Stimulated activated CD4-positive, alpha-beta T cell treated with anti-CD3 and anti-CD28 coated beads, Interleukin-2, amount 100 ng/mL, for 24 hours (primary cell): ENCODE measurements at places on chromosomes 2 and 18.

- DNase-seq = no peak
Observed at GRCh38 chr2:28648147-28648546, 103.5 kb upstream of the PPP1CB start.

DNA sequence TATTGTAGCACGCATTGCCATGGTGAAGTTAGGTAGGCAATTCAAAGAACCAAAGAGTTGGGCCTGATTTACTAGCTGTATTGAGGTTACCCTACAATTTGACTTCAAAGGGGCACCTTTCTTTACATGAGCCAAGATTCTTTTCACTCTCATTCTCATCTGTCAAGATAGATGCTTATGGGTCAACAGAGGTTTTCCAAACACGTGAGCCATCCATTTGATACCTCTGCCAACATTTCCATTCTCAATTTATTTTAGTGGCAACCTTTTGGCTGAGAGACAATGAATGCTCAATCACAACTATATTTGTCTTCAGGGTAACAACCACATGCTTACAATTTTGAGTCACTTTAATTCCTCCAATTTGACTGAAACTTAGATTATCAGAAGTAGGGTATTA, 370.6 kb upstream of the CDH20 start:
- no peak for DNase-seq

DNA sequence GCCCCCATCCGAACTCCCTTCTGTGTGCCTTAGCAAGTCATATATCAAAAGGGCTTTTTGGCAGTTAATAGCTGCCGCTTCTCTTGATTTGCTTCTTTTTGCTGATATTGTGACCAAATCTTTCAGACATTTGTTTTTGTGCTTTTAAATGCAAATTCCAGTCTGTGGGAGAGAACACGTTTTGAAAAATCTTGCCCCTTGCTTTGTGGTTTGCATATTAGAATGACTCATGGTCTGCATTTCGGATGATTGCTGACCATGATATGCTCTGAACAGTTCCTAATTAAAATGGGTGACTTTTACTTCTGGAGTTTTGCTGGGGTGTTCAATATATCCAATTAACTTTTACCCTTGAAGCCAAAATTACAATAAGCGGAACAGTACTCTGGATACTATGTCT, 58.2 kb upstream of the ST6GAL2 start:
- no peak for DNase-seq

- DNase-seq = no peak
Observed at GRCh38 chr2:217998926-217999594, 3.7 kb downstream of the TNS1 start.

- DNase-seq = no peak
Observed at GRCh38 chr2:69090820-69091219, 77.8 kb downstream of the ANTXR1 start.

DNA sequence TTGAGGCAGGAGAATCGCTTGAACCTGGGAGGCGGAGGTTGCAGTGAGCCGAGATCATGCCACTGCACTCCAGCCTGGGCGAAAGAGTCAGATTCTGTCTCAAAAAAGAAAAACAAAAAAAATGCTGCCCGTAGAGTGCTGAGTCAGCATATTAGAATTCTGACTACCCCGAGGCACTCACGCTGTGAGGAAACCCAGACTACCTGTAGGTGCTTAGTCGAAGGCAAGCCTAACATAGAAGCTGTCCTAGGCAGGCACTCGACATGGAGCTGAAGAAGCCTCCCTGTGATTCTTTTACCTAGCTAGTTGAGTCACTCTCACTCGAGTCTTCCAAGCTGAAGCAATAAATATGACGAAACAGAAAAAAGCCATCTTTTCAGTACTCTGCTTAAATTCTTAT, 1323.2 kb upstream of the DDX18 start:
- DNase-seq = no peak
